ENCODE measurements at places on chromosomes 16 and 17.

GRCh38 chr16:88346680-88347505 lies 35.9 kb upstream of the ZNF469 start:
- no peak for DNase-seq

DNA sequence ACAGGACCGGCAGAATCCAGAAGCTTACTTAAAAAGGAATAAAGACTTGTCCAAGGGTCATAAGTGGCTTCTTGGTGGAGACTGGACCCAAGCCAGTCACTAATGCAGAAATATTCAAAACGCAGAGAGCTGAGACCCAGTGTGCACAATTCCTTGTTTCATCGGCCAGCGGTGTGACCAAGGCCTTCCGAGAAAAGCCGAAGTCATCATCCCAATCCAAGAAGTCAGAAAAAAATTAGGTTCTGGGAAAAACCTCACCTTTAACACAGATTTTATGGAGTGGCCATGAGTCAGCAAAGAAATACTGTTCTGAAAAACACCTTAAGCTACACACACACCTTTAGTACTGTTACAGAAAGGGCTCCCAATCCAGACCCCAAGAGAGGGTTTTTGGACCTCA lies 1.0 kb upstream of the GCSH start:
- DNase-seq = no peak

DNA sequence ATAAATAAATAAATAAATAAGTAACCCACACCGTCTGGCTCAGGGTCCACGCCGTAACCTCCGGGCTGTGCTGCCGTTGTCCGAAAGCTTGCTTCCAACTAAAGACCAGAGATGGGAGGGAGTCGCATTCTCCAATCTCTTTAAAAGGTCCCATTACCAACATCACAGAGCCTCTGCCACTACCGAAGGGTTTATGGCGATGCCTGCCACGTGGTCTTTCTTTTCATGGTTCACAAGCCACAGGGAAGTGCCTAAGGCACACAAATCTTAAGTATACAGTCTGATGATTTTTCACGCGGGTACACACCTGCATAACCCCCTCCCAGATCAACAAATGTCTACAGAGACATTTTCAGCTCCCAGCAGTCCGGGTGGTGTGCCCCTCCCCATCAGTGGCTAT lies 1.4 kb downstream of the COTL1 start:
- DNase-seq = no peak

DNA sequence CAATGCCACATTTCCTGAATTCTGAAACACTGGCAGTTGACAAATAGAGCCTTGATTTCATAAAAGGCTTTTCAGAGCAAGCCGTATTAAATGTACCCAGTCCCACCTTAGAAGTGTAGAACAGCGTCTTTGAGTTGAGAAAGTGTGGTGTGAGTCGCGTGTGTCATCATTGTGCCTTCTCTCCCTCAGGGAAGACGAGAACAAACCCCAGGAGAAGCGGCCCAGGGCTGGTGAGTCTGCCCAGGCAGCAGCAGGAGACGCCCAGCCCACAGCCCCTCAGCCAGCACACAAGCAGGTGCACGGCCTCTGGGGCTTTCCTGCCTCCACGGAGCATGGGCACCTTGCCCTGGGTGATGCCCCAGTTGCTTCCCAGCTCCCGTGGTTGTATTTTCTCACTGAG lies 34.0 kb downstream of the CIBAR2 start:
- no peak for DNase-seq

DNA sequence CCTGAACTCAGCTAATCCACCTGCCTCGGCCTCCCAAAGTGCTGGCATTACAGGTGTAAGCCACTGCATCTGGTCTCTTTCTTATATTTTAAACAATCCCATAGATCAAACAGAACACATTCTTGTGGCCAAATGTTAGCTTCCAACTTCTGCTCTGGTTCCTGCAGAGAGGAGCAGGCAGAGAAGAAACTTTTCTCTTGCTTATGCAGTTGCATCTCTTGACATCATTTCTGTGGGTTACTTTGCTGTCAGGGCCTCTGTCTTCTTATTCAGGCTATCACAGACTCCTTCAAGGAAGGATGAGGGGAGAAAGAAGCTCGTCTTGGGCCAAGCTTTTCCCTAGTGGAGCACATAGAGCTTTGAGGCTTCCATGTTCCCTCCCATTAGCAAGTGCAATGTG lies 7.8 kb downstream of the HSD17B2 start:
- DNase-seq = no peak

- DNase-seq = no peak
Measured at GRCh38 chr17:66686601-66687000, 148.3 kb upstream of the CACNG5 start.

DNA sequence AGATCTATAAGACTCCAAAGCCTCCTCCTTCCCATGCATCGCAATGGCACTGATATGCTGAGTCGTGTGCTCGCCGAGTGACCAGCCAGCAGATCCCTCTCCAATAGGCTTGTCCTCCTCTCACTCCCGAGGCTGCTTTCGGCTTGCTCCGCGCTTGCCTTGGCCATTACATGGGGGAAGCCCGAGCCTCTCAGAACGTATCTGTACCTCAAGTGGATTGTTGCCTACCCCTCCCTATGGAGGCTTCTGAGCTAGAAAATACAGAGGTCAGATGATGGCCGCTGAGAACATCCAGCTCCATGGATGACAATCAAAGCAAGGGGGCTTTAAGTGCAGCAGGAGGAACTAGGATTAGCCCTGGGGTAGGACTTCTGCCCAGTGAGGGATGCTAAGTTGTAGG lies 7.7 kb upstream of the NLRP1 start:
- no peak for DNase-seq

DNA sequence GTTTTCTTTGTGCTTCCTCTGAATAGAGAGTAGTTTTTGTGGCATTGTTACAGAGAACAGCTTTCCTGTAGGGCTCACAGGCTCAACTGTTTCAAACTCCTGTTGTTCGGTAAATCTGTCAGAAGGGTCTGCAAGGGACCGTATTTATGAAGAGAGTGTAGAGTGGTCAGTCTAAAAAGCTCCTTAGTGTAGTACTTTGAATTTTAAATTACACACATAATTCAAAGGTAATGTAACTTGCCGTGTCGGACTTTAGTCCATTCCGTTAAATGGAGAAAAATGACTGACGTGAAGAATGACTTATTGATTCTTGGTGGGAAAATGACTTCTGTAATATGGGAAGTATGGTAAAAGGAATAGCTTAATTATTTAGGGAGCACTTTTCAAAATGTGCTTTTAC lies 190.9 kb downstream of the WWOX start:
- DNase-seq = no peak

DNA sequence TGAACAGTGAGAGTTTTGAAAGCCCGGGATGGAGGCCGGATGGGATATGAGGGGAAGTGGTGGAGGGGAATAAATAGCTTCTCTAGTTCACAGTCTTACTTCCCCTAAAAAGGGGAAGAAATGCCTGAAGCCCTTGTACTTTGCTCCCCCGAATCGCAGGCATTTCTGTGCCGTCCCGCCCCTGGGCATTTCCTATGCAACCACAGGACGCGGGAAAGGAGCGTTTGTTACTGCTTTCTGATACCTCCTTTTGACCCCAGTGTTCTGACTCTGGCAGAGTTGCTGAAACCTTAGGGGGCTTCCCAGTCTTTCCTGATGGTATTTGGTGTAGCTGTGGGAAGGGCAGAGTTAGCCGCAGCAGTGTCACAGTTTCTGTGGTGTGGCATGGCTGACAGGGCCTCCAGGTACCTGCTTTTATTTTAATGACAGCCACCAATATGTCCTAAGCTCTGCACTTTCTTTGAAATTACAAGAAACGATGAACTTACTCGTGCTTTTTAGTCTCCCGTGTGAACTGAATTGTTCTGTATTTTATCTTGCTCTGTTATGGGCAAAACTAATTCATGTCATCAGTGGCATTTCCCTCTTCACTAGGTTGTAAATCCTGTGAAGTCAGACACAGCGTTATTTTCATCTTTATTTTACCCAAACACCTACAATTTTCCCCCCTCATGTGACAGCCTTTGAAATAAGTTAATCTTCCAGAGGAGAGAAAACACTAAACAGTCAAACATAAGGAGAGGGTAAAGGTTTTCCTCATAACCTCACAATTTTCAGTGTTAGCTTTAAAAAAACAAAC lies 27.1 kb downstream of the USP10 start:
- DNase-seq = no peak

DNA sequence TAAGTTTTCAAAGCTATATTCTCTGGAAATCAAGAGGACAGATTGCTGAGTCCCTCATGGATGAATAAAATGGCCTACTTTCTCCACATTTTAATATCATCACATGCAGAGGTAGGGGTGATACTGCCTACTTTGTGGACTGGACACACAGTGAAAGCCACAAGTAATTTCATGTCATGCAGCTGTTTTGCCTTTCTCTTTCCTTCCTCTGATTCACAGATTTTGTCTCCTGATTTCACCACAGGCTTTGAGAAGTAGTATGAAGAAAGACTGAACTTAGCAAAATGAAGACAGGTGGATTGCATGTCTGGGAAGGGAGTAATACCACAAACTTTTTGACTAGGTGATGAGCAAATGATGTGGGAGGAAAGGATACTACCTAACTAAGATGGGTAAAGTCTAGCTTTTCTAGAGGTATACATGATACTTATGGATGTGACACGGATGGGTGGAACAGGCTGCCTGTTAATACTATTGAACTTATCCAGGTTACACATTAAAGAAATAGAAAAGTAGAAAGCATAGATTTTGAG lies 478.4 kb upstream of the GOT2 start:
- no peak for DNase-seq

GRCh38 chr16:66408163-66409048 lies 18.7 kb upstream of the BEAN1 start:
- DNase-seq = no peak

- DNase-seq = no peak
Measured at GRCh38 chr17:57228911-57229310, 27.4 kb upstream of the MSI2 start.

GRCh38 chr16:11675561-11676511 lies 7.6 kb downstream of the SNN start:
- no peak for DNase-seq

DNA sequence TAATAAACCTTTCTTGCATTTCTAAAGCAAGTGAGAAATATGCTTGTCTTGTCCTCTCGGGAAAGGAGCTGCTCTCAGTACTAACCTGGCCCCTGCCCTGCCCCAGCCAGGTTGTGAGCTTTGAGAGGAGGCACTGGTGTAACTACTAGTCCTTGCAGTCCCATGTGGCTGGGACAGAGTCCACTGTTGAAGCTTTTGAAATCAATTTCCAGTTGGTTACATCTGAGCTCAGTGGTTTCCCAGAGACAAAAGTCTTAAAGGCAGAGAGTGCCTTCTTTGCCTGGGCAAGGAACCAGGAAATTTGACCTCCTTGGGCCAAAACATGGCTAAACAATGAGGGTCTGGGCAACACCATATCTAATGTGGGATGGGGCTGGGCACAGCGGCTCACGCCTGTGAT lies 48.7 kb downstream of the GSG1L start:
- no peak for DNase-seq

GRCh38 chr16:57409870-57410587 lies 5.5 kb downstream of the CCL17 start:
- DNase-seq = no peak

DNA sequence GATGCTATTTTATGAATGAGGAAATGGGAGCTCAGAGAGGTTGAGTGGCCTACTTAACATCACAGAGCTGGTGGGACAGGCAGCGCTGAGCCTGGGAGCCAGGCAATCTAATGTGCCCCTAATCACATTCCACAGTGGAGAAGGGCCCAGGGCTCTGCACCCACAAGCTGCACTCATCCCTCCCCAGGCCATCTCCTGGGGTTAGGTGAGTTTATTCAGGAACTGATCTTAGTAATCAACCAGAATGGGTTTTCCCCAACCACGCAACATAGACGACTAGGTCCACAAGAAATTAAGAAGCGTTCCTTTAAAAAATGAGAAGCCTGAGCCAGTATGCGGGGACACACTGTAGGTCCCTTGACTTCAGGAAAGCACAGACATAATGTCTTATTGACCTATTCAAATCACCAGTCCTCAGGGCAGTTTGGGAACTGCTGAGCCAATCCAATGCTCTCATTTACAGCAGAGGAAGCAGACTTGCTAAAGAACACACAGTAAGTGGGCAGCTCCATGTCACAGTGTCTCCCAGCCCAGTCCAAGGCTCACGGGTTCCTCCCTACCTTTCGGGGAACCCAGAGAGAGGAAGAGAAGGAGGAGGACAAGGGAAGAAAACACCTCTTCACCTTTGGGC lies 2.3 kb downstream of the MPP3 start:
- no peak for DNase-seq

GRCh38 chr17:7572588-7573323 lies 6.7 kb upstream of the CD68 start:
- DNase-seq = peak; percentile 100

DNA sequence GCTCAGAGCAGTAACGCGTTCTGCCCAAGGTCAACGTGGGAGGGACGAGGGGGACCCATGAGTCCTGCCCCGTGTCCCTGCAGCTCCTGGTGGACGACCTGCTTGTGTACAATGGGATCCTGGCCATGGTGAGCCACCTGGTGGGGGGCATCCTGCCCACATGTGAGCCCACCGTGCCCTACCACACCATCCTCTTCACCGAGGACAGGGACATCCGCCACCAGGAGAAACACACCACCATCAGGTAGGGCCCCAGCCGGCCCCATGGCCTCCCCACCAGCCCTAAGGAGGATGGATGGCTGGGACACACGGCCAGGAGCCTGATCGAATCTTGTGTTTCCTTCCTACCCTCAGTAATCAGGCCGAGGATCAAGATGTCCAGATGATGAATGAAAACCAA lies 227.6 kb downstream of the KATNIP start:
- no peak for DNase-seq

DNA sequence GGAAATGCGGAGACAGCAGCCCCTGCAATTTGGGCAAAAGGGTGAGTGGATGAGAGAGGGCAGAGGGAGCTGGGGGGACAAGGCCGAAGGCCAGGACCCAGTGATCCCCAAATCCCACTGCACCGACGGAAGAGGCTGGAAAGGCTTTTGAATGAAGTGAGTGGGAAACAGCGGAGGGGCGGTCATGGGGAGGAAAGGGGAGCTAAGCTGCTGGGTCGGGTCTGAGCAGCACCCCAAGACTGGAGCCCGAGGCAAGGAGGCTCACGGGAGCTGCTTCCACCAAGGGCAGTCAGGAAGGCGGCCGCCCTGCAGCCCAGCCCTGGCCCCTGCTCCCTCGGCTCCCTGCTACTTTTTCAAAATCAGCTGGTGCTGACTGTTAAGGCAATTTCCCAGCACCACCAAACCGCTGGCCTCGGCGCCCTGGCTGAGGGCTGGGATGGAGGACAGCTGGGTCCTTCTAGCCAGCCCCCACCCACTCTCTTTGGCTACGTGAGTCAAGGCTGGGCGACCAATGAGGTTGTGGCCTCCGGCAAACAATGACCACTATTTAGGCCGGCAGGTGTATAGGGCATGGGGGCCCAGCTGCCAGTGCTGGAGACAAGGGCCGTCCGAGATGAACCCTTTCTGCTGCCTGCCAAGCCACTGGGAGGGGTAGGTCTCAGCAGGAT lies 507 bp downstream of the SERPINF1 start:
- no peak for DNase-seq

GRCh38 chr17:61255647-61256046 lies 144.0 kb upstream of the TBX2 start:
- DNase-seq = no peak
